Endodermal cell (in vitro differentiated cells): ENCODE measurements at places on chromosomes 2 and 18.

GRCh38 chr2:48483916-48484315, 46.0 kb upstream of the STON1 start:
- no peak for DNase-seq

- no peak for DNase-seq
Measured at GRCh38 chr2:109356324-109357035, 227.5 kb downstream of the SH3RF3 start.

GRCh38 chr2:139080244-139080643, 300.1 kb upstream of the NXPH2 start:
- no peak for DNase-seq

- DNase-seq, result peak; percentile 38
Measured at GRCh38 chr18:23183411-23184150, 48.3 kb downstream of the CABLES1 start.

- DNase-seq, result no peak
Measured at GRCh38 chr2:127342101-127342500, 45.7 kb downstream of the MAP3K2 start.

GRCh38 chr2:118148133-118148532, 59.9 kb downstream of the INSIG2 start:
- DNase-seq, result no peak

DNA sequence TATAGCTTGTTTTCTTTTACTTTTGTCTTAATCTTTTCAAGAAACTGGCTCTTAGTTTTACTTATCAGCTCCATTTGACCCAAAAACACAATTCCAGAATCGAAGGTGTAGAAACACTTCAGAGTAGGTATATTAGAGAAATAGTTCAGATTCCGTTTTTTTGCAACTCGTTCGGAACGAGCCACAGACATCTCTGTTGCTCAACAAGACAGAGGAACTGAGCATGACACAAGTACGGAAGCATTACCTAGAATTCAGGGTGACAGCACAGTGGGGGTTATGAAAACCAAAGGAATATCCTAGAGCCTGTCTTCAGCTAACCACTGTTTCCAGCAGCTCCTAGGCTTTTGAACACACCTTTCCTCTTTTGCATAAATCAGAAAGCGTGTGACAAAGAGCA, 5.0 kb downstream of the HRH4 start:
- no peak for DNase-seq
